Hematopoietic multipotent progenitor cell treated with erythropoietin and hydrocortisone succinate and interleukin-3 and kit ligand, for 4 days (in vitro differentiated cells): ENCODE measurements at places on chromosomes 5 and 9.

GRCh38 chr9:7289773-7290172, 509.8 kb downstream of the DMAC1 start:
- DNase-seq = no peak

- DNase-seq = peak; percentile 22
Measured at GRCh38 chr9:35891646-35892045, 14.4 kb upstream of the HRCT1 start.

DNA sequence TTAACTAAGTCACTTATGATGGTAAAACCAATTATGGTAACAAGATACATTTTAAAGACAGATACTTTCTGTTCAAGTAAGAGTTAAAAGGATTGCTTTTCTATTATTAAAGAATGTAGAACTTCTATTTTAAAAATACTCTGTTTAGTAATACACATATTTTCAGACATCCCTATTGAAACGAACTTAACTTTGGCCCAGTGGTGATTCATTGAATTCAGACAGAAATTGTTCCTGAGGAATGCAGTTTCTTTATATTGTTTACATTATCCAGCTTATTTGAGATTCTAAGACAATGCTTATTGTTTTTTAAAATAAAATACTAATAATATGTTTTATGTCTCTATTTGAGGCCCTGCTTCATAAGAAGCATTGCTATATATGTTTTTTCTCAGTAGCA, 816.4 kb downstream of the SEMA5A start:
- no peak for DNase-seq

DNA sequence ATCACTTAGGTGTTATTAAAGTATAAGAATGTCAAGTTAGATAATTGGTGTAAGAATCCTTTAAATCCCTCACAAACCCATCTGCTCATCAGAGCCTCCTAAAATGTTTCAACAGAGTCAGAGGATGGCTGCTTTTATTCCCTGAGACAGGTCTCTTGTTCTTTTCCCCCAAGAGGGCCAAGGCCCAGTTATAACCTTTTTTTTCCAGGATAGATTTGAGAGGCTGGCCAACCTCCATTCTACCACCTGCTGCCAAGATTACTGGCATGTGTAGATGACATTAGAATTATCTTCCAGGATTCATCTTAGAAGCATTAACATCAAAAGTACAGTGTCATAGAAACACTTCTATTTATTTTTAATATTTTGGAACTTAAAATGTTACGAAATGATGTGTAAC, 305.1 kb downstream of the TRPM3 start:
- DNase-seq = no peak

DNA sequence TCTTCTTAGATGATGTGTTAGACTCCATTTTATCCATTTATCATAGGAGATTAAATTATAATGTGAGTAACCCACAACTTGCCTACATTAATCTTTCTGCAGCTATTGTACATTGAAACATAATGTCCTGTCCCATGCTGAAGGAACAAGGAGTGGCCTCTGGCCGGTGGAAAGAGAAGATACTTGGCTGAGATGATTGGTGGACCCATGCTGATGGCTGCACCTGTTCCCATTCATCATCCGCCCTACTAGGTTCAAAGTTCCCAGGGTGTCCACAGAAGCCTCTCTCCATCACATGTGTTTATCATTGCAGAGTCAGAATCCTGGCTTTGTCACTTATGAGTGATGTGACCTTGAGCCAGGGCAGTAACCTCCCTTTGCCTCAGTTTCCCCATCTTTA, 24.7 kb downstream of the FBXL7 start:
- no peak for DNase-seq
